ENCODE measurements at places on chromosomes 11 and 22. TPM values are rescaled to one million over a fixed set of nuclear protein-coding genes. Genes with fewer than 3 reads are reported as not detected.

GRCh38 chr11:86625544-86625943, 46.9 kb downstream of the ME3 start:
- DNase-seq = no peak

- peak; percentile 73 for DNase-seq
Measured at GRCh38 chr22:22720201-22720723, 75.8 kb downstream of the GGTLC2 start.

DNA sequence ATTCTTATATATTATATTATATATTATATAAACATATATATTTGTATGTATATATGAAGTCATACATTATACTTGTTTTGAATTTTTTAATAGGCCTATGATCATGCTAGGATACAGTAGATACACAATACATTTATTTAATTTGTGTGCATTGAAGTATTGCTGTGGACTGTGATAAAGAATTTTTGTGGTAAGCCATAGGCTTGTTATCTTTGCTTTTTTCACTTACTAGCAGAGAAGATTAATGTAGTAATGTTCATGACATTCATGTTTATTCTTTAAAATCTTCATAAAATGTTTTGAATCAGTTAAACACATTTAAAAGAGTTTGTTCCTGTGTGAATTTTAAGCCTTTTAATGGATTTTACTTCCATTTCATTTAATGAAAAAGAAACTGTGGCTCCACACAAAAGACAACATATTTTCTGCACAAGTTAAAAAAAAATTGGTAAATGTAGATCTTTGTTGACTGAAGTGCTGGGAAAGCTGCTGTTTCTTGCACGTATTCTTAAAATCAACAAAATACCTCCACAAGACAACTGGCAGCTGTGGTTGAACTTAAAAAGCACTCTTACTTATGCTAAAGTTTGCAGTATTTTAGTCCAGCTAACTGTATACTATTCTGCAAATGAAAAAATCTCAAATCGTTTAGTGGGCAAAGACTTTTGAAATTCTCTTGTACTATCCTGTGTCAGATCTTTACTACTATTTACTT, 156.2 kb downstream of the TMEM135 start:
- no peak for DNase-seq

MPEG1 gene
- not detected for total RNA-seq

- no peak for DNase-seq
Measured at GRCh38 chr11:626475-627307, at the start of gene SCT. TSS of gene SCT (minus strand) at chr11:627181. CDS start at chr11:627143, 38 bp downstream.

INPP5J gene
- 15.4 TPM for total RNA-seq

DNA sequence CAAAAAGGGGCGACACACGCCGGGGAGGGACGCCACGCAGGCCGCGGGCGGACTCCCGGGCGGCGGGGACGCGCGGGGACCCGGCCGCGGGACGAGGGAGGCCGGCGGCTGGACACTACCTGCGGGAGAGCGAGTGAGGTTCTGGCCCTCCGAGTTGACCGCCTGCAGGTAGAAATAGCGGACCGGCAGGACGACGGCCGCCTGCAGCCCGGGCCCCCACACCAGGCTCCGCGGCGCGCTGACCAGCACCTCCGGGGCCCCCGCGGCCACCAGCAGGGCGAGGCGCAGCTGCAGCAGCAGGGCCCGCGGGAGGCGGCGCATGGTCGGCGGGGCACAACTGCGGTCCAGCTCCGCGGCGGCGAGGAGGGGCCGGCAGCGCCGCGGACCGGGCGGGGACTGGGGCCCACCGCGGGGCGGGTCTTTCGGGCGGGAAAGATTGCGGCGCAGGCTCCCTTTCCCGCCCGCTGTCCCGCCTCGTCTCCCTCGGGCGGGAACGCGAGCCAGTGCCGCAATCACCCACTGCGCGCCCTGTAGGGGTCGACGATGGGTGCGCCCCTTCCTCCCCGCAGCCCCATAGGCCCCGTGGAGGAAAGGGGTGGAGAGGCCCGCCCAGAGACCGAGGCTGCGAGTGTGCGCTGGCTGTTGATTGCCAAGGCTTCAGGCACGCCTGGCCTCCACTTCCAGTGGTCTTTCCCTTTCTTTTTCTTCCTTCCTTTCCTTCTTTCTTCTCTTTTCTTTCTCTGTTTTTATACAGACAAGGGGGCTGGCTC, at the start of gene POGLUT3:
Gene POGLUT3 (minus strand): TSS at position 339 of the 770 bp plus-strand sequence. CDS start 18 bp downstream, at position 321.
- DNase-seq = peak; percentile 63

DNA sequence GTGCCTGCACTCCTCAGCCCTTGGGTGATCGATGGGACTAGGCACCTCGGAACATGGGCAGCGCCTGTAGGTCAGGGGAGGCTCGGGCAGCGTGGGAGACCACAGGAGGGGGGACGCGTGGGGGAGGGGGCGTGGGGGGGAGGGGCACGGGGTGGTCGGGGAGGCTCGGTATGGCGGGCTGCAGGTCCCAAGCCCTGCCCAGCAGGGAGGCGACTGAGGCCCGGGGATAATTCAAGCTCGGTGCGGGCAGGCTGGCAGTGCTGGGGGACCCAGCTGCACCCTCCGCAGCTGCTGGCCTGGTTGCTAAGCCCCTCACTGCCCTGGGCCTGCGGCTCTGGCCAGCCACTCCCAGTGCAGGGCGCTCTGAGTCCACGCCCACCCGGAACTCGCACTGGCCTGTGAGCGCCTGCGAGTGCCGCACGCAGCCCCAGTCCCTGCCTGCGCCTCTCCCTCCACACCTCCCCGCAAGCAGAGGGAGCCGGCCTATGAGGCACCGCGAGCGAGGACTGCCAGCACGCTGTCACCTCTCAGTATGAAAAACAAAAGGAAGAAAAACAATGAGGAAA, 1698.3 kb upstream of the RAG2 start:
- DNase-seq = no peak

- no peak for DNase-seq
Measured at GRCh38 chr11:121595717-121596161, 143.0 kb upstream of the SORL1-AS1 start.
